GM23338 (cell line): ENCODE measurements at places on chromosomes 2 and 18. TPM values are rescaled to one million over a fixed set of nuclear protein-coding genes. Genes with fewer than 3 reads are reported as not detected.

The NR4A2 gene
- 0.56 and 0.71 TPM in 2 replicates for polyA plus RNA-seq

The HOXD12 gene
- polyA plus RNA-seq: not detected in 2 replicates

The RNF144A gene
- polyA plus RNA-seq: 2.8 and 2.9 TPM in 2 replicates

The LRP2 gene
- polyA plus RNA-seq: 0.49 and 0.68 TPM in 2 replicates

The CDCA7 gene
- polyA plus RNA-seq: 52.7 and 63.7 TPM in 2 replicates

The LINC00305 gene
- not detected in 2 replicates for polyA plus RNA-seq
